ENCODE measurements at places on chromosomes 16 and 17. TPM values are rescaled to one million over a fixed set of nuclear protein-coding genes. Genes with fewer than 3 reads are reported as not detected.

DNA sequence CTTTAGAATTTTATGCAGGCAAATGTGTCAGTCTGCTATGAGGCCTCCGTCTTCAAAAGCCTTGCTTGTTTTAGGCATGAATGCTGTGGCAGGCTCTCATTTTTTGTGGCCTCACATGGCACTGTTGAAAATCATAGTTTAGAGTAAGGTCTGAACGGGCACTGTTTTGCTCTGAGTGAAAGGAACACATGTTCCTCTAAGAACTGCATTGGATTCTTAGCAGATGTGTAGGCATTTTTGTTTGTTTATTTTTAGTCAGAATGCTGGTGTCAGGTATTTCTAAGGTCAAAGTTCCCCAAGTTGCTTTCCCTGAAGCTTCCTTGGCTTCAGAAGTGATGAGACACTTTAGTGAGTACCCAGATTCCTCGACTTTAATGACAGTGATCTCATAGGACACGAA, 173.7 kb downstream of the HS3ST3B1 start:
- DNase-seq, result no peak

GRCh38 chr17:50033316-50033715, 22.6 kb upstream of the ITGA3 start:
- DNase-seq, result no peak

- DNase-seq, result no peak
Observed at GRCh38 chr16:24876231-24876630, 30.5 kb downstream of the SLC5A11 start.

DNA sequence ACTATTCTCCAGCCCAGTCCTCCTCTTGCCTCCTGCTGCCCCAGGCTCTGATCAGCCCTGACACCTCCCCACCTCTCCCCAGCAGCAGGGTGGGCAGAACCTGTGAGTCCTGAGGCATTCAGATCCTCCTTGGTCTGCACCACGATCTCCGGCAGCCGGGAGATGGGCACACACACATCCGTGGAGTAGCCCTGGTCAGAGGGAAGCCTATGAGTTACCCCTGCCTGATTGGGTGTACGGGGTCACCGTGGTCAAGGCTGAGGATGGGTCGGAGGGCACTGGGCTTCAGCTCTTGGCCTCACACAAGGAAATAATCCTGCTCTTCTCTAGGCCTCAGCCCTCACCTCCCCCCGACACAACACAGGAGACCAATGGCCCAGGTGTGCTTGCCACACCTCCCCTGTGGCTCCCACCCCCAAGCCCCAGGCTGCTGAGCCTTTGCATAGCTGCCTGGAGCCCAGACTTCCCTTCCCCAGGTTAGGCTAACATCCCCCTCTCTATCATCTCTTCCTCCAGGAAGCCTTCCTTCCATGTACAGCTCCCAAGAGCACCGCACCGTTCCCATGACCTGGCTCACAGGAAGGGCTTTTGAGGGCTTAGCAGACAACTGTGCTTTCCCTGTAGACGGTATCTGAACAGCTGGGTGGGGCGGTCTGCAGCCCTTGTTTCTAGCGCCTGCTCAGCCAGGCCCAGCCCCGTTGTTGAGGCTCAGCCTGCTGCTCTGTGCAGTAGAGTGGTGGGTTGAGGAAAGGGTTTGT, 3.7 kb downstream of the LDHD start:
- no peak for DNase-seq

BFAR gene
- 36.3 TPM for total RNA-seq
